H9 (cell line): ENCODE measurements at places on chromosomes 16 and 17.

GRCh38 chr16:85986931-85987749, 88.2 kb downstream of the IRF8 start:
- no peaks in the 10 kb centered on the region for H3K27me3 ChIP-seq
- no peak overlapping the region for H3K4me3 ChIP-seq
- H3K36me3 ChIP-seq, result no peaks in the 10 kb centered on the region
- DNase-seq, result peak; percentile 63
- no peaks in the 10 kb centered on the region for H3K4me1 ChIP-seq

DNA sequence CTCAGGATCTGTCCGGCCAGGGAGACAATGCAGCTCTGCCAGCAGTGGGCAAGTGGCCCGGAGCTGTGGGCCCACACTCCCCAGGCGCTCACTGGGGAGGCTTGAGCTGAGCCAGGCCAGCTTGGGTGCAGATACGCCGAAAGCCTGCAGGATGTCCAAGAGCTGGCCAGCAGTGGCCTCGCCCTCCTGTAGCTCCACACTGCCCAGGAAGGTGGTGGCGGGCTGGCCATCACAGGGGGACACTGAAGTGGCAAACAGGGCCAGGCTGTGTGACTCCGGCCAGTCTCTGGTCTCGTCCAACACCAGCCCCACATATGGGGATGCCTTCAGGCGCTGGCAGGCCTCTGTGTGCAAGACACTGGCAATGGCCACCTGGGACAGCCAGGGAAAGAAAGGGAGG, 9.6 kb downstream of the C17orf113 start:
- no peak for DNase-seq
- H3K27ac ChIP-seq, result no peak overlapping the region
- no peak overlapping the region for H3K4me3 ChIP-seq
- no peaks in the 10 kb centered on the region for H3K27me3 ChIP-seq
- H3K4me1 ChIP-seq, result no peaks in the 10 kb centered on the region
- no peaks in the 10 kb centered on the region for H3K36me3 ChIP-seq

DNA sequence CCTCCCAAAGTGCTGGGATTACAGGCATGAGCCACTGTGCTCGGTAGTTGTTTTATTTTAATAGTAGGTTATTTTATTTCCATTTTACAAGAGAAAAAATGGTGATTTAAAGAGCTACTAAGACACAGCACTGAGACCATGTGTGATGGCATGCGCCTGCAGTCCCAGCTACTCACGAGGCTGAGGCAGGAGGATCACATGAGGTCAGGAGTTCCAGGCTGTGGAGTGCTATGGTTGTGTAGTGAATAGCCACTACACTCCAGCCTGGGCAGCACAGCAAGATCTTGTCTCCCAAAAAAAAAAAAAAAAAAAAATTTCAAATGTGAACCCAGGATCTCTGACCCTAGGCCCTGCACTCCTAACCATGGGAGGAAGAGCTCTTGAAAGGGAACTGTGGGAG, 3.7 kb downstream of the SERPINF1 start:
- H3K4me3 ChIP-seq, result no peak overlapping the region
- no peaks in the 10 kb centered on the region for H3K27me3 ChIP-seq

DNA sequence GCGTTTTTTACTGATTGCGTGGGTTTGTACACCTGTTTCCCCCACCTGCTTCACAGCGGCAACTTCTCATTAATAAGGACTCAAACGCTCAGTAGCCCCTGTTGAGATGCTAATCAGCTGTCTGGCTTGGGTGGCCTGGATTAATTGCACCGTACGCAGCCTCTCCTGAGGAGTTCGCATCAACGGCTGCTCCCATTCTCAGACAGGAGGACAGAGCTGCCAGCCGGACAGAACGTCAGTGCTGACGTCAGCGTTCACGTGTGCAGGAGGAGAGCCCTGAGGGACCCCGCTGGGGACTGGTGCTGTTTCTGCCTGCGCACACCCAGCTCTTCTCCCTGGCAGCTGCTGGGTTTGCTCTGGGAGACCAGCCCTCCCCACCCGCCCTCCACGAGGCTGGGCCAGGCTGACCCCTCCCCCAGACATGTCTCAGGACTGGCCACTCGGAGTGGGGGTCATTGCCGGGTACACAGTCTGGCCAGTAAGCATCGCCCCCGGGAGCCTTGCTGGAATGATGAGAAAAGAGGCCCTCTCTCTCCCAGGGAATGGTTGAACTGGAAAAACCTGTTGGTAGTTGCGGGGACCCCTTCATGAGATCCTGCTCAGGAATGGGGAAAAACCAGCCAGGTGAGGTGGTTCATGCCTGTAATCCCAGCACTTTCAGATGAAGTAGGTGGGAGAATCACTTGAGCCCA, 5.7 kb upstream of the BANP start:
- peak overlapping the region; percentile 26; the same call in 1 of the 3 replicates for H3K4me3 ChIP-seq
- H3K36me3 ChIP-seq, result no peaks in the 10 kb centered on the region
- no peak overlapping the region for H3K27ac ChIP-seq
- no peaks in the 10 kb centered on the region; the same call in 1 of the 2 replicates for H3K4me1 ChIP-seq
- peak; percentile 68 for DNase-seq
- no peaks in the 10 kb centered on the region for H3K27me3 ChIP-seq

DNA sequence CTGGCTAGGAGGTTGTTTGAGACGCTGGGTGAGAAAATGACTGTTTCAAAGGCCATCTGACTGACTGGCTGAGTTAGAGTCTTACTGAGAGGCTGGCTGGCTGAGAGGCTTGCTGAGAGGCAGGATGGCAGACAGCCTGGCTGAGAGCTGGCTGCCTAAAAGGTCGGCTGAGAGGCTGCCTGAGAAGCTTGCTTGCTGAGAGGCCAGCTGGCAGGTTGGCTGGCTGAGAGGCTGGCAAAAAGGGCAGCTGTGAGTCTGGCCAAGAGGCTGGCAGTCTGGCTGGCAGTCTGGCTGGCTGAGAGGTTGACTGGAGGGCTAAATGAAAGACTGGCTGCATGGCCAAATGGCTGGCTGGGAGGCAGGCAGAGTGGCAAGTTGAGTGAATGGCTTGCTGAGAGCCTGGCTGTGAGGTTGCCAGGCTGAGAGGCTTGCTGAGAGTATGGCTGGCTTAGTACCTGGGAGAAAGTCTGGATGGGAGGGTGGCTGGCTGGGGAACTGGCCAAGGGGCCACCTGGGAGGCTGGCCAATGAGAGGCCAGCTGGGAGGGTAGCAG, 35.3 kb upstream of the ACSM2B start:
- no peaks in the 10 kb centered on the region for H3K4me1 ChIP-seq
- no peaks in the 10 kb centered on the region for H3K27me3 ChIP-seq
- H3K36me3 ChIP-seq, result no peaks in the 10 kb centered on the region
- no peak overlapping the region for H3K27ac ChIP-seq
- DNase-seq, result no peak
- peak overlapping the region; percentile 7; the same call in 1 of the 3 replicates for H3K4me3 ChIP-seq

- no peaks in the 10 kb centered on the region for H3K27me3 ChIP-seq
- no peak overlapping the region for H3K27ac ChIP-seq
- H3K4me1 ChIP-seq, result peaks cover 4% of the 10 kb centered on the region; the same call in 1 of the 2 replicates
- peaks cover 5% of the 10 kb centered on the region; the same call in 1 of the 2 replicates for H3K36me3 ChIP-seq
Observed at GRCh38 chr16:57764006-57764340, 28.4 kb downstream of the KATNB1 start.

DNA sequence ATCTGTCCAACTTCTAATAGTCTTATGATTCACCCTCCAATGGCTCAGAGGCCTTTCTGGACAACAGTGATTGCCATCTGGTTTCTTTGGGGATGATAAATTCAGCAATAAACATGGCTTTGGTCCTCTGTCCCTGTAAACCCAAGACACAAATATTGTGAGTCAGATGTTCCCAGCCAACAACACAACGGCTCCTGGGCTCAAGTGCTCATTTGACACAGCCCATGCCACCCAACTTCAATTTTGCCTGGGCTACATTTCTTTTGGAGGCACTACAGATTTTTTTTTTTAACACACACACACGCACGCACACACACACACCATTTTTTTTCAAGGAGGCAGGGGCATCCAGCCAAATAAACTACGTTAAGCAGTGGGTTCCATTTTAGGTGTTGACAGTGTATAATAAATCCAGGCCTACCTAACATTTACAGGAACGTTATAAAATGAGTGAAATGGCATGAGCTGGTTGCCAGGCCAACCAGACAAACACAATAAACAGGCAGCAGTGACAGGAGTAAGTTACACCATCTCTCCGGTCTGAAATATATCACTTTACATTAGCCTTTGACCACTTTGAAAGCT, 939.9 kb upstream of the SOX9 start:
- no peaks in the 10 kb centered on the region; the same call in 2 of the 3 replicates for H3K36me3 ChIP-seq
- DNase-seq, result no peak
- no peak overlapping the region for H3K27ac ChIP-seq
- H3K27me3 ChIP-seq, result no peaks in the 10 kb centered on the region
- no peaks in the 10 kb centered on the region for H3K4me1 ChIP-seq
- H3K4me3 ChIP-seq, result no peak overlapping the region

DNA sequence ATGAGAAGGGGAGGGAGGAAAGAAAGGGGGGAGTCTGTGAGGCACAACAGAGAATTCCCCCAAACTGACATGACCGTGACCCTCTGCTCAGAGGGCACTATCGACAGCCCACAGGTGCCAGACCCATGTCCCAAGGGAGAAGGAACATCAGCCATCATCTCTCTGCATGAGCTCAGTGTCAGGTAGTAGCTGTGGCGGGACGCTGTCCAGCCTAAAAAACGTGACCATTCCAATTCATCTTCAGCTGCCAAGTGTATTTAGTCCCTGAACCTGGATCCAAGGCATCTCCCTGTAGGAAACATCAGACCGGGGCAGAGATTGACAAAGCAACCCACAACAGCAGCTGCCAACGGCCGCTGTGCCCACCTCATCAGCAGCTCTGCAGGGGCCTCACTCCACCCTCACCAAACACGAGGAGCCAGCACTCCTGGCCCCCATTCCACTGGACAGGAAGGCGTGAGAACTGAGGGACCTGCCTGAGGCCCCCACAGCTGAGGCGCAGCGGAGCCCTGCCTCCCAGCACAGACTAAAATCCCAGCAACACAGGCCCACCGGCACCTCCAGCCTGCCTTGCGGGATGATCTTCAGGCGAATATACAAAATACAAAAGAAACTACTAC, 8.6 kb downstream of the TAF1C start:
- no peaks in the 10 kb centered on the region for H3K4me1 ChIP-seq
- no peak overlapping the region for H3K27ac ChIP-seq
- no peak overlapping the region for H3K4me3 ChIP-seq
- no peak for DNase-seq
